ENCODE measurements at places on chromosomes 7 and 10. TPM values are rescaled to one million over a fixed set of nuclear protein-coding genes. Genes with fewer than 3 reads are reported as not detected.

DNA sequence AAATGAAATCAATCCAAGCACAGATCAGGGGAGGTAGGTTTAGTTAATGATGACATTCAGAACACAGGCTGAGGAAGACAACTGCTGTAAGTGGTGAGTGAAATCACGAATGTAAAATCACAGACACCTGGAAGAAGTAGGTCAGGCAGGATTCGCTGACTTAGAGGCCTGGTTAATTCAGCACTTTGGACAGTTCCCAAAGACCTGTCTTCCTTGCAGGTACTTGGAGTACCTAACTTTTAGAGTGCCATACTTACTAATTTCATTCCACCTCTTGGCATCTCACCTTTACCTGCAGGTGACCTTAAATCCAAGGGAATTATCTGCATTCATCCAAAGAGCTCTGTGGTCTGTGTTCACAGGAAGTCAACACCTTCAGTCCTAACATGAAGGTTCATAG, 822.3 kb downstream of the PHTF2 start:
- DNase-seq: no peak

DNA sequence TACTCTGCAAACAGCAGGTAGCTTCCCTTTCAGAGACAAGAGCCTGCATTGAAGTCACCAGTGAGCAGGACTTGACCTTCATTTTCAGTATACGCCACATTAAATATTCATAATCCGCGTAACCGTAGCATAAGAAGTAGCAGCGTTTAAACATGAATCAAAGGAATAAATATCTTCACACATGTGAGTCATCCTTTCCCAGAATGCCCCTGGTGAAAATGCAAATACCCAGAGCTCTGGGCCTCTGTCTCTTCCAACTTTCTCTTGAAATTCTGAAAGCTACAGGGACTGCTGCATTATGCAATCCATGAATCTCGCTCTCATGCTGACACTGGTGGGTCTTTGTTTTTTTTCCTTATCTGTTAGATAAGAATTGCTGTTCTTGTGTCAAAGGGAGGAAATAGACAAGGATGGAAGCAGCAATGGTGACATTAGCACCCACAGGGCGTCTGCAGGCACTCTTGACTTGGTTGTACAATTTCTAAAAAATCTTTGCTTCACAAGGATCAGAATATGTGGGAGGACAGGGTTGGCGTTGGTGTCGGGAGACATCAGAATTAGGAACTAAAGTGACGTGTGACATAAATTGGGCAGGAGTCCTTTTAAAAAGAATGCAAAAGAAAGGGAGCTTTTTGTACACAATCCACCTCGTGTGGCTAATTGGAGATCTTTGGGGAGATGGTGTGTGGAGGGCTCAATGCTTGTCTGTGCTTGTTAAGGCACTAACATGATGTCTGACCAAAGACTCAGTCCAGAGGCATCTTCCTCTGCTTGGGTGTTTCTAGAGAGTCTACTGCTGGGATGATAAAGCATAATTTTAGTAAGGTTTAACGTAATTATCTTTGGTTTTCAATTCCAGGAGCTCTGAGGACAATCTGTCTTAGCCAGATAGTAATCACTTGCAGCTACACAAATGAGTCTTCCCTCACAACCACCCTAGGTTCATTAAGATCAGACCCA, 390.3 kb downstream of the KCNMA1 start:
- DNase-seq: no peak

- no peak for DNase-seq
Observed at GRCh38 chr7:139118234-139118804, 8.8 kb upstream of the ZC3HAV1 start.

GRCh38 chr10:86110156-86110786, 256.3 kb downstream of the GRID1 start:
- no peak for DNase-seq

- DNase-seq: no peak
Observed at GRCh38 chr7:2071133-2071832, 161.5 kb downstream of the MAD1L1 start.

- DNase-seq: no peak
Observed at GRCh38 chr10:16009785-16010184, 149.5 kb upstream of the MINDY3 start.

- DNase-seq: no peak
Observed at GRCh38 chr7:27928001-27928400, 188.0 kb downstream of the TAX1BP1 start.

GRCh38 chr10:119020627-119020946, 8.9 kb upstream of the NANOS1 start:
- DNase-seq: no peak

Gene C10orf62
- polyA plus RNA-seq: 1.1 TPM
